Neuronal stem cell (in vitro differentiated cells): ENCODE measurements at places on chromosomes 4 and X.

GRCh38 chr4:48635980-48636379 lies 144.1 kb downstream of the FRYL start:
- no peak for DNase-seq

- no peak for DNase-seq
Observed at GRCh38 chr4:55706541-55706940, 70.4 kb upstream of the NMU start.

DNA sequence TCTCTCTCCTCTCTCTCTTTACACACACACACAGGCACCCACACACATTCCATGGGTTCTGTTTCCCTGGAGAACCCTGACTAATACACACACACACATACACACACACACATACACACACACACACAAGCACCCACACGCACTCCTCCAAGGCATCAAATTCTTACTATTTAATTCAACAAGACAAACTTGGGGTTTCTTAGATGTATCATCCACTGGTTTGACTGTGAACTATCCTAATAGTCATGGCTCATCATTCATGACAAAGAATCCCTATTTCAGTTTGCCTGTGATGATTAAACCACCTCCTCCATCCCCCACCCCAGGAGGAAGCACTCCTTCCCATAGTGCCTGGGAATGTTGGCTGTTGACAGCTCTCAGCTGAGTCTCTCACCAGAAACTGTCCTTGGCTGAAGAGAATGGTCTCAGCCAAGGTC lies 98.2 kb downstream of the USP46 start:
- DNase-seq, result no peak

DNA sequence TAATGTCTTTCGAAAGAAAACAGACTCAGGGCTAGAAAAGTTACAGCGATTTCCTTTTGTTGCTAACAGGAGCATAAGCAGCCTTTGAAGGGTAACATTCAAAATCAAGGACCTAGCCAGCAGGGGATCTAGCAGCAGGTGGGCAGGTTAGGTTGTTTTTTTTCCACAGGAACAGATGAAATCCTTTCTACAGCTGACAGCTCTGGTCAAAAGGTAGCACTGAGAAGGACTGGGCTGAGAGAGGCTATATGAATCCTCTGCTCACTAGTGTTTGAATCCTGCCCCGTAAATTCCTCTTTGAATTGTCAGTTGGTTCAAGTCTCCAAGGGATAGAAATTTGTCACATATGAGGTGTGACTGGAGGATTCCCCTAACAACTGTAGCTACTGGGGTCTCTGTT lies 188.2 kb downstream of the SH2D1A start:
- no peak for DNase-seq

DNA sequence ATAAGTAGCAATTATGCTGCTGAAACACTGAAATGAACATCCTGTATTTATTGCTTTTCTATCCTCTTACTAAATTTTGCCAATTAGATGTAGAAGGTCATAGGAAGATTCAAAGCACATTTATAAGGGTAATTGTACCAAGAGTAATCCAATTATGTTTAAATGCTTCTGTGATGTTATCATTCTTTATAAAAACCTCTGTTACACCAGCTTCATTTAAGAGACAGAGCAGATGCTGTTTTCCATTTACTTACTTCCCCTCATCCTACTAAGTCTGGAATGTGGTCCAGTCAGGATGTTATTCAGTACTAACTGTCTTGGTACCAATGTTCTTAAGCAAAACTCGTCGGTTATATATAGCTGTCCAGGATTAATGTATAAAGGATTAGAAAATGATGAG lies 539.6 kb downstream of the PDHA2 start:
- DNase-seq, result no peak

- no peak for DNase-seq
Observed at GRCh38 chrX:118554511-118554910, 58.9 kb downstream of the DOCK11 start.

GRCh38 chr4:125573368-125573767 lies 258.6 kb downstream of the FAT4 start:
- no peak for DNase-seq

- no peak for DNase-seq
Observed at GRCh38 chr4:153233761-153234371, 29.6 kb downstream of the TRIM2 start.

DNA sequence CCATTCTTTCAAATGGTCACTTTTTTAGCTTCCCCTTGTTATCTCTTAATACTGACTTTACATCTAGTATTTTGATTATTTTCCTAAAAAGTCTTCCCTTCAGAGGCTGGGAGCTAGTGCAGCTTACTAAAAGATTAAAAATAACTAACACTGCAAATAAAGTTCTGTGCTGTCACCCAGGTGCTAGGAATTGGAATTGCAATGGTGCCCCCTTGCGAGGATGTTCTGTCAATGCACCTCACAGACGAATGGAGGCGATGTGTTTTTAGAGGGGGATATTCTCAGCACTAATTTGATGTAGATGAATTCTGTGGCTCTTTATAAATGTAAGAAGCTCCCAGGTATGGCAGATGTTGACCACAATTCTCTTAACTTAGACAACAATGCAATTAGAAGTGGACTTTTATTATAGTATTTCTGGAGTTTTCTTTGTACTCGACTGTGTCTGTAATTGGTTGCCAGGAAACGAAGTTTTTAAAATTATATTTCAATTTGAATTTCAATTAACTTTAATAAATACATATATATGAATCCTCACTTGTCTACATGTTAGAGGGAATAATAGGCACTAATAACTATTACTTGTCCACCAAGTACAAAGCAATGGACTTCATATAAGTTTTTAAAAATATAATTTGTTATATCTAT lies 22.0 kb upstream of the SMIM31 start:
- peak; percentile 57 for DNase-seq

DNA sequence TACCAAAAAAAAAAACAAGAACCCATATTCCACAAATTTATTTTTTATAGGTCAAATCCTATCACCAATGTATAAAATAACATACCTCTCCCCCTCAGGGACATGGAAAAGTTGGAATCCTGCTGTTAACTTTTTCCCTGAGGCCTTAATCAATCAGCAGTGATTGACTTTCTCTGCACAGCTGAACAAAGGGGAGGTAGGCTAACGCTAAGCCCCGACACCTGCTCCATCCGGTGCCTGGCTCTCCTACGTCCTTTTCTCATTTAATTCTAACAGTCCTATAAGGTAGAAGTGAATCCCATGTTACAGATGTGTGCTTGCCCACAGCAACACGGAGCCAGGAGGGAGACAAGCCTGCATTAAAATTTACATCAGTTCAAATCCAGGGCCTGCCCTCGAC lies 2.8 kb downstream of the CENPU start:
- no peak for DNase-seq

GRCh38 chrX:40964008-40964407 lies 121.2 kb upstream of the USP9X start:
- DNase-seq, result no peak

GRCh38 chr4:168514249-168514852 lies 17.5 kb downstream of the PALLD start:
- DNase-seq, result no peak

DNA sequence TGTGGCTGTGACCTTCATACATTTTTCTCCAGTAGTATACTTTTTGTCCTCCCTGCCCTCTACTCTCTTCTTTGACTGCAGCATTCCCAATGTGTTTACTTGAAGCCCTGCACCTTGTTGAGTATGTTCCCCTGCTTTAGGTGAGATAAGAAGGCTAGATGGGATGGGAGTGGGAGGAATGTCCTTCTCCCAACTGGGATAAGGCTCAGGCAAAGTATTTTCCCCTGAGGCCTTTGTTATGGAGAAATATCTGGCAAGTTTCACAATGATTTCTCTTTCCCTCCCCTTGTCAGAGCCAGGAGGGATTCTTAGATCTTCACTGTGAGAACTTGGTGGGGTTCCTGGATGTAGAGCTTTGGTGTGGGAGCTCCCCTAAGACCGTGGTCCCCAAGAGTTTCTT lies 131.8 kb downstream of the CLCN5 start:
- no peak for DNase-seq

- DNase-seq, result no peak
Observed at GRCh38 chr4:127630152-127630551, 2.6 kb upstream of the INTU start.

- DNase-seq, result no peak
Observed at GRCh38 chrX:106710771-106711170, 15.7 kb upstream of the RNF128 start.

GRCh38 chr4:71913275-71913674 lies 118.5 kb upstream of the NPFFR2 start:
- no peak for DNase-seq

GRCh38 chr4:188021548-188022249 lies 26.1 kb downstream of the ZFP42 start:
- no peak for DNase-seq

GRCh38 chr4:43132010-43132582 lies 239.6 kb downstream of the GRXCR1 start:
- peak; percentile 53 for DNase-seq

GRCh38 chr4:168735735-168736134 lies 238.9 kb downstream of the PALLD start:
- no peak for DNase-seq

DNA sequence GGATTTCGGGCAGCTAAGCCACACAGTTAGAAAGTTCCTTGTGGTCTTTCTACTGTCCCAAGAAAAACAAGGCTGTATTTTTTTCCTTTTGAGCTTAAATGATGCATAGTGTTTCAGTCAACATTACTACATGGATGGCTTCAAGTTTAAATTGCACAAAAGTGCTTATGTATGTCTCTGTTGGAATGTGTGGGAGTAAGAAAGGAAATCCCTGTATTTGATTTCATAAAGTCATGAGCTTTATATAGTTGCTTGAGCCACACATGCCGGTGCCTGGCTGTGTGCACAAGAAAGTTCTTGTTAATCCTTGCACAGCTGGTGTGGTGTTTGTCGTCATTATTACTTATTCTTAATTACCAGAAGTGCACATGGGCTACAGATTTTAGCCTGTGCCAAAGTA lies 262.2 kb downstream of the ARHGAP10 start:
- DNase-seq, result no peak

GRCh38 chr4:38102957-38103588 lies 142.9 kb downstream of the PTTG2 start:
- no peak for DNase-seq

DNA sequence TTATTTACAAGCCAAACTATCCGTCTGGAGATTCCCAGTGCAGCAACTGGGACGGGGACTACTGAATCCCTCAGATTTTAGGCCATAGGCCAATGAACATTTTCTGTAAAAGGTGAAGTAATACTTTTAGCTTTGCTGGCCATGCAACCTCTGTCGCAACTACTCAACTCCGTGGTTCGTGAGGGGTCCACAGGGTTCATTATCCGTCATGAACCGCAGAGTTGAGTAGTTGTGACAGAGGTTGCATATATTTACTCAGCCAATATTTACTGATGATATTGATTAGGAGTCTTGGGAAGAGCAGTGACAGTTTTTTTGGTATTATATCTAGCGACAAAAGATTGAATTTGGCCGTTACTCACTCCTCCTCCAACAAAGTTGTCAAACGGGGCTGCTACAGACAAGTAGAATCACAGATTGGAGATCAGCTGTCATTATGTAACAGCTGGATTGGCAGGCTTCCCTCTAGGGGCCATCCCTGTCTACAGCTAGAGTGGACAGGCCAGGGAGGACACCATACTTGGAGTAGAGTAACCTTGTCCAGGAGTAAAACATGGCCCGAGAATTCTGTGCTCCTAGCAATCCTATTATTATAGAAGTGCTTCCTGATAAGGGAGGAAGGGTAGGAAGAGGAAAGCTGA lies 37.2 kb upstream of the CD38 start:
- DNase-seq, result no peak

- no peak for DNase-seq
Observed at GRCh38 chr4:77167173-77167572, 10.2 kb downstream of the CCNG2 start.

DNA sequence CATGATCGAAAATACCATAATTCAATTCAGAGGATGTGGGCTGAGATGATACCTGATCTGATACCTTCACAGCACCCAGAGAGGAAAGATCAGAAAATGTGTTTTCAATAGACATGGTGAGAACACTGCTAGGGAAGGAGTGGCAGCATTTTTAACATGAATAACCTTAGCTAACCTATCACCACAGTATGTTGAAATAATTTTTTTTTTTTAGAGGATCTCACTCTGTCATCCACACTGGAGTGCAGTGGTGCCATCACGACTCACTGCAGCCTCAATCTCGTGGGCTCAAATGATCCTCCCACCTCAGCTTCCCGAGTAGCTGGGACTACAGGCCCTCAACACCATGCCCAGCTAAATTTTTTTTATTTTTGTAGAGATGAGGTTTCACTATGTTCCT lies 90.5 kb upstream of the RAPGEF2 start:
- DNase-seq, result no peak

DNA sequence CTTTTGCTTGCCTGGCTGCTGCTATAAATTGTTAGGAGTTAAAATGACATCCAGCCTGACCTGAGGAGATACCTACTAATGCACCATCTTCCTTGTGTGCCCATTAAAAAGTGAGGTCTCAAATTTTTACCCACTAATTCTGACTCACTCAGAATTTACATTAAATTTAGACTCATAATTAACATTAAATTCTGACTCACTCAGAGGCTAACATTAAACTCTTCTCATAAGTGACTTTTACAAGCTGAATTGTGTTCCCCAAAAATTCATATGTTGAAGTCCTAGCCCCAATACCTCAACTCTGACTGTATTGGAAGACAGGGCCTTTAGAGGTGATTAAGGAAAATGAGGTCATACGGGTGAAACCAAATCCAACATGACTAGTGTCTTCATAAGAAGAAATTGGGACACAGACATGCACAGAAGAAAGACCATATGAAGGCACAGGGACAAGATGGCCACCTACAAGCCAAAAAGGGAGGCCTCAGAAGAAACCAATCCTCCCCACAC lies 11.8 kb downstream of the CASP6 start:
- no peak for DNase-seq

GRCh38 chr4:157221895-157222770 lies 1.6 kb downstream of the GRIA2 start:
- DNase-seq, result peak; percentile 62

DNA sequence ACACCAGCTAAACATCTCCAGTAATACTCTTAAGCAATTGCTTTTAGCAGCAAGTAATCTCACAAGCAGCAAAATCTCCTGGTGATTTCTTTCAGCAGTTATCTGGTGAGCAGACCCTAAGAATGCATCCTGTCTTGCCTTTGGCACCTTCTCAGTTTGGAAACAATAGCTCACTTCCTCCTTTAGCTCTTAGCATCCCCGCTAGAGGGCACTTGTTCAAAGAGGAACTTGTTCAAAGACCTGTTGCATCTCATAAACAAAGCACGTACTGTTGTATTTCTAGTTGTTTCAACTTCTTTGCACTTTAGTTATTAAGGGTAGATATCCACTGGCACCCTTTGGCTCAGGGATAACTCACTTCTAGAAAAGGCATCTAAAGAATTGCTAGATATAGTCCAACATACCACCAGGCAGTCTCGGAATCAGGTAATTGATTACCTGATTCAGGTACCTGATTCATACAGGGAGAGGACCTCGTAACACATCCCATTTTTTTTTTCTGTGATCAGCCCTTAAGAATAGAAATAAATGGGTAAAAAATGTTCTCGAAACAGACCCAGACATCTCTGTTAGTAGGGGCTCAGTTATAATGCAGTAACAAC lies 81.9 kb upstream of the QRFPR start:
- DNase-seq, result peak; percentile 43

GRCh38 chr4:74490736-74491135 lies 45.8 kb downstream of the AREG start:
- DNase-seq, result no peak

- DNase-seq, result no peak
Observed at GRCh38 chrX:16484338-16484737, 165.6 kb upstream of the S100G start.

- peak; percentile 85 for DNase-seq
Observed at GRCh38 chrX:2690856-2691542, at the start of gene CD99. TSS of gene CD99 (plus strand) at chrX:2691295. CDS start at chrX:2691361, 66 bp downstream.

GRCh38 chrX:153762626-153763173 lies 1.3 kb upstream of the PLXNB3 start:
- DNase-seq, result no peak
